ENCODE measurements at places on chromosomes 6 and 20.

DNA sequence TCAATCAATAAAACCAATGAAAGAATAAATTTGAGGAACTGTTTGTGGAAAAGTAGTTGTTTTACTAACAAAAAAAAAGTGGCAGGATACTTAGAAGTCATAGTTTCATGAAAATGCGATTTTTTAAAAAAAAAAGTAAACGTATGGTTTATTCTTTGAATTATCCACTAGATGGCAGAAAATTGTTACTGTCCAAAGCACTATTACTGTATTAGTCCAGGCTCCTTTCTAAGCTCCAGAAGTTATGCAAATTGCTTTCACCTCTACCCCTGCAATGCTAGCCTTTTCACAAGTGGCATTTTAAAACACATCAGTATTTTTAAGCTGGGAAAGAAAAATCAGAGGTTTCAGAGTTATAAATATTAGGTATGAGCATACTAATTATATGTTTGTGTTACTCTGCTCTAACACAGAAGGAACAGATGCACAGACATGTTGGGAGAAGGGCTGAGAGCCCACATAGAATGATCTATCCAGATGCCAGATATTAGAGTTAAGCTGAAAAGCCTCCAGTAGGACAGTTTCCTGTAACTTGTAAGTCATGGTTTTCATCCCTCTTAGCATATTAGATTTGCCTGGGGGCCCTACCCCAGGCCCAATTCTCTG lies 63.9 kb downstream of the FHL5 start:
- DNase-seq, result peak; percentile 42

DNA sequence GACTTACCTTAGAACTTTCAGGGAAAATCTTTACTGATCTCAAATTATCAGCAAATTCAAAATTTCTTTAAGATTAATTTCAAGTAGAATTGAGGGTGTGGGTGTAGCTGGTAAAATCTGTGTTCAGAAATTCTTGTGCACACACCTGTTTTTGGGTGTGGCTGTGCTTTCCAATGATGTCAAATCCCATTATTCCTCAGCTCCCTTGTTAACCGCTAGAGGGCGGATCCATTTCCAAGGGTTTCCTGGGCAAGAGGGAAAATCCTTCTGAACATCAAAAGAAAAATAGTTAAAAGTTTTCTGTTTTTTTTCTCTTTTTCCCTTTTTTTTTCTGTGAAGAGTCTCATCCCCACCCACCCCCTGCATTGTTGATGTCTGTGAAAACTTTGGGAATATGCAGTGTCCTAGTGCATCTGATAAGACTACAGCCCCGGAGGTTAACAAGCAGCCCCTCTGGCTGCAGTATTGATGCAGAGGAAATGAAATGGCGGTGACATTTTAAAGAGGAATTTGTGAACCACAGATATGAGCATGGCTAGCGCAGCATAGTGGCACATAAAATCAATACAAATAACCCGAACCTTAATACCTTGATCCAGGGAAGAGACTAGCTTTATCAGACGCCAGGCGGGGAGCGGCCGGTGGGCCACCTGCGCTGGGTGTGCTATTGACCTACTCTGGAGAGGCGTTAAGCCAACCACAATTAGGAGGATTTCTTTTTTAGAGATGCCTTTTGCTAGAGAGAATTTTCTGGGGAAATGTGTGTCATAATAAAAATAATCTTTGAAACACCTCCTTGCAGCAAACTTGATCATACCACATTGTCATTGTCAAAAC lies 130.9 kb downstream of the FOXA2 start:
- DNase-seq, result peak; percentile 11

- no peak for DNase-seq
Observed at GRCh38 chr20:19713822-19714578, 44.1 kb upstream of the RIN2 start.

GRCh38 chr20:64109831-64110391 lies 2.5 kb upstream of the NPBWR2 start:
- DNase-seq, result no peak

DNA sequence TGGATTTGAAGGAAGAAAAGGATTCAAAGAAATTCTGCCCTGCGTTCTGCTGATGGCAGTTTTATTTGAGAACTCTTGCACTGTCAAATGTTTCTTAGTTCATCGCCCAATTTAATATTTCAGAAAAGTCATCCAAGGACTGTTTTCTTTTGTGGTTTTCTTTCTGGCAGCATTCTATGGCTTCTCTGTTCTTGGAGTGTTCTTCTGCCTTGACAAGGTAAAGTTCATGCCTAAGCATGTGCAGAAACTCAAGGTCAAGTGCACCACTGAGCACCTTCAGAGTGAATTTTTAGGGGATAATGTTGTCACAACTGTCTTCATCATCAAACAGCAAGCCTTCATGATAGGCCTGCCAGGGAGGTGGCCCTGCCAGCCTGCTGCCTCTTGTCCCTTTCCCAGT lies 225.6 kb downstream of the PLCB1 start:
- DNase-seq, result no peak

DNA sequence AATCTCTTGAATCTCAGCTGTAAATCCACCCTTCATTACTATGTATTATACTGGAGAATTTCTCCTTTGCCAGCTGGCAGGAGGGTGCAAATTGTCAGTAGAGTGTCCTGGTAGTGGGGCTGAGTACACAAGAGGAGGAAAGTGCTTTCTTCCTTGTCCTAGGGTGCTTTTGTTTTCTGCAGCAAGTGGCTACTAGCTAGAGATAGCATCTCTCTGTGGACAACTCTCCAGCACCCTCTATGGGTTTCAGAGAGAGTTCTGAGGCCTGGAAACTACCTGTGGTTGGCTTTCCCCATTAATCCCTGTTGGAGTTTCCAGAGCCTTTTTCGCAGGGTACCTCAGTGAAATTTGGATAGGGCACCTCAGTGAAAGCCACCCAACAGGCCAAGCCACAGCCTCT lies 422.5 kb upstream of the RGS17 start:
- no peak for DNase-seq

DNA sequence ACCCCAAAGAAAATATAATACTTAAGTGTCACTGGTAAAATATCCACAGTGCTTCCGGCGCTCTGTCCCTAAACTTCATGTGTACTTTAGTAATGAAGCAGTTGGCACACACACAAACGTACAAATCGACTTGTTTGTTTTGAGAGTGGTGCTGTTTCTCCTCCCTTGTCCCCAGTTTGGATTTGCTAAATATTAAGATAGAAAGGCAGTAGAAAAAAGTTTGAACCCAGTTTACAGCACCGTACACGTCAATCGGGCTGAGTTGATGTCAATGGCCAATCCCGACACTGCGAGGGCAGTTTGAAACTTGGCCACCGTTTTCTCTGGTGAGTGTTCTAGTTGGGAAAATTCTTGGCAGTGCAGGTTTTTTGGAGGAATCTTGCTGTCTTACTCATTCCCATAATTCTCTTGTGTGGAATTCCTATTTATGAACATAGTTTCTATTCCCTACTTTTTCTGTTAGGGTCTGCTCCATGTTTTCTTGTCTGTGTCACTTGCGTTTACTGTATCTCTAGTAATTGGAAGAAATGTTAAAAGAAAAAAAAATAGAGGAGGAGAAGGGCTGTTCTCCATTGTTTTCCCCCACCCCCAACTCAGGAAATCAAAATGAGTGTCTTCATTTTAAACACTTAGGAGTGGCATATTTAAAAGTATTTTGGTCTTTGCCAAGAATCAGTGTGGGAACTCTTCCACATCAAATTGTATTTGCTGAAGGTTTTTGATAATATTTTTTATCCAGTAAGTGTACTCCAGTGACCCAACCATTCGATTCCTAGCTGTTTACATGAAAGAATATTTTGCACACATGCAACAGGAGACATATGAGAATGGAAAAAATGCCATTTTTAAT lies 72.3 kb downstream of the OR2B2 start:
- peak; percentile 91 for DNase-seq

Data from fibroblast of upper back skin (primary cell).